WTC11 (cell line): ENCODE measurements at places on chromosomes 2 and 18. TPM values are rescaled to one million over a fixed set of nuclear protein-coding genes. Genes with fewer than 3 reads are reported as not detected.

DNA sequence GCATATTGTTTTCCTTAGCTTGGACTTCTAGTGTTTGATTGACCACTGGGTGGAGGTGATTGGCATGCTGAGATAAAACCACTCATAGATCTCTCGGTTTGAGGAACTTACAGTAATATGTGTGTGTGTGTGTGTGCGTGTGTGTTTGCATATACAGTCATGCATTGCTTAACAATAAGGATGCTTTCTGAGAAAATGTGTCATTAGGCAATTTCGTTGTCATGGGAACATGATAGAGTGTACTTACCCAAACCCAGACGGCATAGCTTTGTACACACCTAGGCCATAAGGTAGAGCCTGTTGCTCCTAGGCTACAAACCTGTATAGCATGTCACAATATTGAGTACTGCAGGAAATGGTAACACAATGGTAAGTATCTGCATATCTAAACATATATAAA lies 167.3 kb downstream of the NYAP2 start:
- DNase-seq = no peak

GRCh38 chr2:20050646-20051531 lies 539 bp downstream of the LAPTM4A start:
- peak; percentile 64 for DNase-seq

GRCh38 chr2:133194777-133195335 lies 373.4 kb downstream of the NCKAP5 start:
- DNase-seq = no peak

DNA sequence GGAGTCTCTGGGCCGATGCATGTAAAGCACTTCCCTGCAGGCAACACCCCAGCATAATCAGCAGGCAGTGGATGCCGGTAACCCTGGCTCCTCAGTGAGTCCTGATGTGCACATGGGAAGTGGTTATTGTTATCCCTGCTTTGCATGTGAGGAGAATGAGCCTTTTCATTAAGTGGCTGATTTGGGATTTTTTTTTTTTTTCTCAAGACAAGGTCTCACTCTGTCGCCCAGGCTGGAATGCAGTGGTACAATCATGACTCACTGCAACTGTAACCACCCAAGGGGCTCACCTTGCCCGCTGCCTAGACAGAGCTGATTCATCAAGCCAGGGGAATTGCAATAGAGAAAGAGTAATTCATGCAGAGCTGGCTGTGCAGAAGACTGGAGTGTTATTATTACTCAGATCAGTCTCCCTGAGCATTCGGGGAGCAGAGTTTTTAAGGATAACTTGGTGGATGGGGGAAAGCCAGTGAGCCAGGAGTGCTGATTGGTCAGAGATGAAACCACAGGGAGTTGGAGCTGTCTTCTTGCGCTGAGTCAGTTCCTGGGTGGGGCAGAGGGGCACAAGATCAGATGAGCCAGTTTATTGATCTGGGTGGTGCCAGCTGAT lies 95.4 kb downstream of the SOCS6 start:
- DNase-seq = no peak

DNA sequence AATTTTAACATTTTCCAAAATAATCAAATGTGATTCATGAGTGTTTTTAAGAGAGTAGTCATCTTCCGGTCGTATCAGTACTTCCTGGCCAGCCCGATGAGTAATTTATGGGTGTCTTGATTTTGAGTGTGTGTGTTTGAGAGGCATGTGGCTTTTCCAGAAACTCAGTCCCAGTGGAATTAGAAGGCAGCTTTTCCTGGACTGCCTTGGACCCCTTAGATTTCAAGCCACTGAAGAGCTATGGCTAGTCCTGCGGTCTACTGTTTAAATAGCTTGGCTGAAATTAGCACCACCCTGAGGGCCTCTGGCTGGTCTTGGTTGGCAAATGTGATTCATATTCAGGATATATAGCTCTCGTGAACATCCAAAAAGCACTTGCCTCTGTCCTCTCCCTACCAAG lies 59.4 kb downstream of the HK2 start:
- no peak for DNase-seq

GRCh38 chr2:225691711-225692110 lies 292.2 kb downstream of the NYAP2 start:
- DNase-seq = no peak

EML6 gene
- total RNA-seq = 1.9 to 2.5 TPM (median 2.1 TPM) in 3 replicates
